ENCODE measurements at places on chromosomes 4 and X.

DNA sequence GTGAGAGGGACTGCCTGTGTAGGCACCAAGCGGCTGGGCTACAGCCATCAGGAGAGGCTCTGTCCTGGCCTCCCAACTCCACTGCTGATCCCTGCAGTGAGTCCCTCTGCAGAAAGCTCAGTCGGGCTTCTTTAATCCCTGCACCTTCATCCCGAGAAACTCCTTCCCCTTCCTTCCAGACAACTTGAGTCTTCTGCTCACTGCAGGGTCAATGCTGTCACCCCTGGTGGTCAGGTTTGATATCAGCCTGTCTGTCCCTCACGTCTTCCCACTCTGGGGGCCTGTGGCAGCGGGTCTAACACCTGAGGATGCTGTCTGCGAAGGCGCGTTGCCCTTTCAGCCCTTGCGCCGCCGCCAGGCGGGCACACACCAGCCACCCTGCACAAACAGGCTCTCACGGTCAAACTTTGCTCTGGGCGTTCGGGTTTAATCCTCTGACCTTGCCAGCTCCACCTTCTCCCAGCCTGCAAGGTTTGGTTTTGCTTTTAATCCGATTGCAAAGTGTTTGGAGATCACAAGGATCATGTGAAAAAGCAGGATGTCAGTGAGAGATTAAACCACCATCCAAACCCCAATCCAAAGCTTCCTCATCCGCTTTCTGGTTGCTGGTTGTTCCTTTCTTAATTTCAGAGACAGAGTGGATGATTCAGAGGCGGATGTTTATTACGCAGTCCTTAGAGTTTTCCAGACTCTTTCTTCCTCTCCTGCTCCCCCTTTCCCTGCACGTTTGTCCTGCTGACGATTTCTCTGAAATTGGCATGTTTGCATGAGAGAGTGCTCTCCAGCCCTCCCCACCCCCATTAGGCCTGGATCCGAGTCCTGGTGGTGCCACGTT, 74.8 kb upstream of the SLC34A2 start:
- no peak for DNase-seq

DNA sequence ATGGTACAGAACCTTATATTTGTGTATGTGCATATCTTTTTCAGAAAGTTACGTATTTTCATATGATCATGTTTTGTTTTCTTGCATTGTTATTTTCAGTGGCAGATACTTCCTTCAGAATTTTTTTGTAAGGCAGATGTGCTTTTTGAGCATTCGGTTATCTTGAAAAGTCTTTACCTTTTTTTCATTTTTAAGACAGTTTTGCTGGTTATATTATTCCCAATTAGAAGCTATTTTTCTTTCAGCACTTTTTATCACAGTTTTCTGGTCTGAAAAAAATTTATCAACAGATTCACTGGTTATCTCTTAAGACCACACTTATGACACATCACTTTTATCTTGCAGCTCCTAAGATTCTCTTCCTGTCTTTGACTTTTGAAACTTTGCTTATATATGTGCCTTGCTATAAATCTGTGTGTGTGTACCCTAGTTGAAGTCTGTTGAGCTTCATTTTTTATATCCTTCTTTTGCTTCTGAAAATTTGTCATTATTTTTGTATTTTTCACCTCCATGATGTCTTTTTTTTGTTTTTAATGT, 53.1 kb downstream of the ZNF732 start:
- no peak for DNase-seq

- peak; percentile 47 for DNase-seq
These were observed 44.5 kb downstream of the FGFRL1 start for GRCh38 chr4:1055721-1056590.

- DNase-seq, result no peak
These were observed 607.8 kb upstream of the HS3ST1 start for GRCh38 chr4:12036450-12036849.

GRCh38 chr4:165209796-165210195, 2.4 kb downstream of the KLHL2 start:
- no peak for DNase-seq

- DNase-seq, result no peak
These were observed 240.5 kb upstream of the TEX13A start for GRCh38 chrX:105461016-105461415.

DNA sequence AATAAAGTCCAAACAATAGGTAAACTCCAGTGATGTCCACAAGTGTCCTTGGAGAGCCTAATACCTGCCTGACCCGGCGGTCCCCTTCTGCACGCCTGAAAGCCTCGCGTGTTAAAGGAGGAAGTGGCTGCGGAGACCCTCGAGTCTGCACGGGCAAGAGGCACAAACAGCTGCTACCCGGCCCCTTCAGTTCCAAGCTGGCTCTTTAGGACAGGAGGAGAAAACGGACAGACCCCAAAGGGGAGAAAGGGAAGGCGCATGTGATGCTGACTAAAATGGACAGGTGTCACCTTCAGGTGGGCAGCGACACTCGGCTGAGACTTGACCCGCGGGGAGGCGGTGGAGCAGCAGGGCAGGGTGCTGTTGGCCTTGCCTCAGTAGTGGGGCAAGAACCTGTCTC, 102.7 kb upstream of the TENM3 start:
- no peak for DNase-seq

- DNase-seq, result no peak
These were observed 88.6 kb downstream of the APBB2 start for GRCh38 chr4:41125558-41126311.

- no peak for DNase-seq
These were observed 48.3 kb downstream of the ABLIM2 start for GRCh38 chr4:8110071-8110986.

DNA sequence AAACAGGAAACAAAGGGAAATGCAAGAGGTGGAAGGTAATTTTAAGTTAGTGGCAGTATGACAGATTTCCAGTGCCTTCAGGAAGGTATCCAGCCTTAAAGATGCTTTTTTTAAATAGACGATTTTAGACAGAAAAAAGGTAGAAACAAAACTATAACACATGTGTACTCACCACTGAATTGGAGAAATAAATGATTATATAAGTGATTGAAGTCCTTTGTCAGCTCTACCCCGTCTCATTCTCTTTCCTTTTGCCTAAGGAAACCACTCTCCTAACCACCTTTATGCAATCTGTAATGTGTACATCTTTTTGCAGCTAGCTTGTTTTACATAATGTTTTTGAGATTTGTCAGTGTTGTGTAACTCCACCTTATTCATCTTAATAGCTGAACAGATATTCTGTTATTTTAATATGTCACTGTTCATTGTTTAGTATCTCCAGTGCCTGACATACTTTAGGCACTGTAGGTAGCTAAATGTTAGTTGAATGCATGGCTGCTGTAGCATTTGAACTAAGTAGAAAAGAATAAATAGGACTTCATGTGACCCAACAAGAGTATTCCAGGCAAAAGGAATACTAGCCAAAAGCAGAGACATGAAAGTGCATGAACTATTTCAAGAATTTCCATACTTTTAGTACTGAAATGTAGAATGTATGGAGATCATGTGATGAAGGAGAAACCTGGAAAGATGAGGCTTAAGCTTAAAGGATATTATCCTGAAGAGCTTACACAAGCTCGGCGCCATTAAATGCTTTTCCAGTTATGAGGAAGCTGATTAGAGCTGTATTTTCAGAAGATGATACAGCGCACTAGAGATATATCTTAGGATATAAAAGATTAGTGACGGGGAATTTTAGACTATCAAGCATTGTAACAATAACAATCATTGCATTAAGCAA, 865 bp downstream of the FAM200B start:
- DNase-seq, result no peak

DNA sequence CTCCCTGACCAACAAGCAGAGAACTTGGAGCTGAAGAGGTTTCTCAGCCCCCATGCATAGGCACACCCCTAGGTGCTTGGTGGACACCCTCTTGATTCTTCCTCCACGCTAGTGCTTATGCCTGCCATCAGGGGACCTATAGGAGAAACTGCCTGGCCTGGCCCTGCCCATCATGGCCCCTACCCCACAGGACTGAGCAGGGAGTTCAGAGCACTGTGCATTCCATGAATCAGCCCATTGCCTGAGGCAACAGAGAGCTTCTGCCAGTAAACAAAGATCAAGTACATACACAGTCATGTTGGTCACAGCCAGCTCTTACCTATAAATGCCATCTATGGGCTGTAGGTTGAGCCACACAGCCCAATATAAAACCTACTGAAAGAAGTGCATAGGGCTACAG, 99.1 kb upstream of the EDNRA start:
- DNase-seq, result no peak

GRCh38 chr4:184190711-184191110, 27.0 kb downstream of the ENPP6 start:
- DNase-seq, result no peak

GRCh38 chr4:137668885-137669545, 136.7 kb upstream of the PCDH18 start:
- DNase-seq, result no peak

GRCh38 chr4:64713256-64713840, 304.1 kb upstream of the TECRL start:
- no peak for DNase-seq

GRCh38 chrX:107686792-107687191, 58.5 kb downstream of the PRPS1 start:
- DNase-seq, result no peak

DNA sequence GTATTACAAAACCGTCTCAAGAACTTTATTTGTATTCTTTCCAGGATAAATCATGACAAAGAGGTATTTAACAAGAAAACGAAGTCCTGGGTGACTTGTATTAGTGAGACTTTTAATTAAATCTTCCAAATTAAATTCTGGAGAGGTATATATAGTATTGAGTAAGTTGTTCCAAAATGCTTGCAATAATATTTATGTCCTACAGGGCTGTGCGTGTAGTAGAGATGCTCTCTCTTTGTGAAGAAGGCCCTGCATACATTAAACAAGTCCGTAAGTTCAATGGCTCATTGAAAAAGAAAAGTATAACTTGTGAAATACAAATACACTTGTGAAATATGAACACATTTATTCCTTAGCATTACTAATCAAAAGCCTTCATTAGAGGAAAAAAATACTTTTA, 211.4 kb downstream of the ARHGAP24 start:
- DNase-seq, result no peak

DNA sequence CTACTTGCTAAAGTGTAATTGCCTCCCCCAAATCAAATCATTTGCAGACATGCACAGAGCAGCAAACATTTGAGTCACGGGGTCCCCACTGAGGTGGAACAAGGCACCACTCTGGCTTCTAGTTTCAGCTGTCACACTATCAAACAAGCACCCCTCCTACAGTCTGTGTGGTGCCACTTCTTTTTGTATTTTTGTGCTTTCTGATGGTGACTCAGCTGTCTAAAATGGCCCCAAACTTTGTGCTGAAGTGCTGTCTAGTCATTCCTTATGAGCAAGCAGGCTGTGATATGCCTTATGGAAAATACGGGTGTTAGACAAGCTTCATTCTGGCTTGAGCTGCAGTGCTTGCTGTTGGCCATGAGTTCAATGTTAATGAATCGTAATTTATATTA, 15.4 kb downstream of the IGFBP7 start:
- no peak for DNase-seq

GRCh38 chr4:42331914-42332368, 65.3 kb upstream of the SHISA3 start:
- no peak for DNase-seq

DNA sequence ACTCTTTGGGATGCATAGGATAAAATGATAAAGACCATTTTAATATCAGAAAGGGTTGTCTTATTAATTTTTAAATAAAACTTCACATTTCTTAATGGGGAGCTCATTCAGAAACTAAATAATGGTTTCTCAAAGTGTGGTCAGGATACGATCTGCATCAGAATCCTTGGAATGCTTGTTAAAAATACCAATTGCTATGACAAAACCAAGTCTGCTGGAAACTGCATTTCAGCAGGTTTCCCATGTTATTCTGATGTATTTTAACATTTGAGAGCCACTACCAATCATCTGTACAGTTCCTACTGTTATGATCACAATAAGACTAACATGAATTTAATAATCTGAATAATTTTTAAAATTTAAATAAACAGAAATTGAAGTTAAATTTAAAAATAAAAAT, 115.1 kb downstream of the SOWAHB start:
- no peak for DNase-seq
